Regular cardiac myocyte (primary cell): ENCODE measurements at places on chromosomes 4 and X. TPM values are rescaled to one million over a fixed set of nuclear protein-coding genes. Genes with fewer than 3 reads are reported as not detected.

PGM2 gene
- total RNA-seq = 31.3 and 48.9 TPM in 2 replicates

SPP1 gene
- 10.7 and 26.5 TPM in 2 replicates for total RNA-seq

TRAPPC11 gene
- 40.8 and 64.3 TPM in 2 replicates for total RNA-seq

MTMR8 gene
- 0.19 and 0.85 TPM in 2 replicates for total RNA-seq

TREX2 gene
- total RNA-seq = 2.8 and 4.4 TPM in 2 replicates
